ENCODE measurements at places on chromosomes 3 and 15.
A peak's percentile ranks its signal among the peaks of the same experiment; 100 is the strongest.

DNA sequence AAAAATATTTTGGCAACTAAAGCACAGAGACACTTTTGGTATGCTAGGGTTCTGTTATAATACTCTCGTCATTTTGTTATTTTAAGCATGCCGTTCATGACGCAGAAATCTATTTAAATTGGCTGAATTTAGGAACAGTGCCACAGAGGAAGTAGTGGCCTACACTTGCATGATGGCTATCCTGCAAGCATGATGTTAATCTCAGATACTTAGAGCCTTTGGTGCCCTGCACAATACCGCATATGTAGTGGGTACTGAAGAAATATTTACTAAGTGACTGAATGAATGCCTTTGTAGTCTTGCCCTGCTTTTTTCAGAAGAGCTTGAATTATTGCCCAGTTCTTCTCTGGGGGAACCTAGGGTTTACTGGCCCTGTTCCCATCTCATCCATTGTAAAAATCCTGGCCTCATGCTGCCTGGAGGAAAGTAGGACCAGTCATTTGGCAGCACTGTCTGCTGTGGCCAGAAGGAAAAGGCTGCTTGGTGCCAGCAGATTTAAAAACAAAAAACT is 79.0 kb downstream of the SERPINI1 start:
- no peak for DNase-seq

DNA sequence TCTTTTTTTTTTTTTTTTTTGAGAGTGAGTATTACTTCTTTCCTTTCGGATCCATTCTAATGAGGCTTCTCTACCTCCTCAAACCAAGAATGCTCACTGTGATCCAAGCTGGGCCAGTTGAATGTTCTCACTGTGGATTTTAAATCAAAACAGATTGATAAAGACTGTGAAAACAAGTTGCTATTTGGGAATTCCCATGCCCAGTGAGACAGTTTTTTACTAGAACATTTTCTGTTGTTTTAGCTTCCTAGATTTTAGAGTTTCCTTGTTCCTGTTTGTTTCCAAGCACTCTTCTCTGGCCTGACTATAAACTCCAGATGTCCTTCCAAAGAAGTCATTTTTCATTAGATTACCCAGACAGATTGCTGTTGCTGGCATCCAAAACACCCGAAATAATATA is 60.1 kb upstream of the GALNT15 start:
- DNase-seq, result no peak

GRCh38 chr3:13870902-13871301 is 9.0 kb downstream of the WNT7A start:
- no peak for DNase-seq

DNA sequence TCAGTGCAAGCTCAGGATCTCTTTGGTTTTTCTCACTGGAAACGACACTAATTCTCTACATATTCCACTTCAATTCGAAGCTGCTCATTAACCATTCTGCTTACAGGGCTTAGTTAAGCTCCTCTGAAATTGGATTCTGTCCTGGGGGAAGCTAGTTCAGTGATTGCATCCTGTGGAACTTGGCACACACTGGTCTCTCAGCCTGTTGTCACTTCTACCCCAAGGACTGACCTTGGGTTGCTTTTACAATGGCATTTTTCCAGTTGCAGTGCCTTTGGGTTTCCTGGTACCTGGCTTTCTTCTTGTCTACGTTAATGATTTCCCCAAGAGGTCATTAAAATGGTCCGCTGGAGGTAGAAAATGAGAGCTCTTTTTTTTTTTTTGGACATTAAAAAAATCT is 33.3 kb upstream of the GABRB3 start:
- no peak for DNase-seq

GRCh38 chr3:125512135-125512920 is 7.7 kb downstream of the SNX4 start:
- peak; percentile 38 for DNase-seq
